ENCODE measurements at places on chromosomes 4 and X.

DNA sequence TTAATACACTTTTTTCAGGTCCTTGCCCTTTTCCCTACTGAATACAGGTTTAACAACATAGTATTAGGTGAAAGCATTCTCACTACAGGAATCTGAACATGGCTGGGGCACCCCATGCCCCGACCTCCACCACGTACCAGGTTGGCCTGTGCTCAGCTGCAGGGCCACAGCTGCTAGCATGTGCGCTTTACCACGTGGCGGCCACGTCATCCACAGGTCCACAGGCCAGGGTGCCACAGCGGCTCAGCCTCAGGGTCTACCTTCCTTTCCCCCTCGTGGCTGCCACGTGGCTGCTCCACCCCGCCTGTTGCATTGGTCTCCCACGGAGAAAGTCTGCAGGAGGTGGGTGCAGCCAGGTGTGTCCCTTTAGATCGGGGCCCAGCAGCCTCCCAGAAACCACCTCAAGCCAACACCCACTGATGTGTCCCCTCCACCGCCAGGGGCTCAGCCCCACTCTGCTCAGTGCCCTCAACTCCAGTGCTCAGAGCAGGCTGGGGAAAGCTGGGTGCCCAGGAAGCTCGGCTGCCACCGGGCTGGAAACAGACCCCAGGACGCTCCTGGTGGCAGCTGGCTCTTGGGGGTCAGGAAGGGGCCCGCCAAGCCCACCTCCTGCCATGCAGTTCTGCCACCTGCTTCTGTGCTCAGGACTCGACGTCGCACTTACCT is 17.8 kb downstream of the CTBP1 start:
- DNase-seq, result no peak

DNA sequence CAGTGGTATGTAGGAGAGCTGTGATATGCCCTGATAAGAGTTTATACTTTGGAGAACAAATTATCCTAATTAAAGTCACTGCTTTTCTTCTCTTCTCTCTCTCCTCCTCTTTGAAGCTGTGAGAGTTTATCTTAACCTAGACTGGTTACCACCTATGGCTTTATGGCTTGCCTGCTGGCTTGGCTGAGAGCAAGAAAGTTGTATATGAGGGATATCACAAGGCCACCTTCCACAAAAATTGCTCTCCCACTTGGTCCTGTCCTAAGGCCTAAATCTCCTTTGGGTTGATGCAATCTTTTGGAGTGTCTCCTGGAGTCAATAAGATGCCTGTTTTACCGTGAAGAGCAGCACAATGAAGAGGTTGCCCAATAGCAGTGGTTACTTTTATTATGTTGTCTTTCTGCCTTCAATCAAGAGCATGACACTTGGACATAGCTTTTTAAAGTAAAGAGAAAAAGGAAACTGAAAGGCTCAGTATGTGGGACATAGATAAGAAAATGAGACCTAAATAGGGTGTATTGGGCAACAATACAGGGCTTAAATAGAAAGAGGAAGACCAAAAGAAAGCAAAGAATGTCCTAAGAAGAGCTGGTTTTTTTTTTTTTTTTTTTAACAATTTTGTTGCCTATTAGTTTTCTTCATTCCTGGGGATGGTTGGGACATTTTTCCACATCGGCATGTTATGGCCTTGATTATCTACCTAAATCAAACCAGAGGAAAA is 9.2 kb downstream of the GUCY1A1 start:
- no peak for DNase-seq

- no peak for DNase-seq
Observed at GRCh38 chr4:139768896-139769295, 103.3 kb downstream of the MGST2 start.

GRCh38 chr4:12211636-12212035 is 782.9 kb upstream of the HS3ST1 start:
- no peak for DNase-seq

DNA sequence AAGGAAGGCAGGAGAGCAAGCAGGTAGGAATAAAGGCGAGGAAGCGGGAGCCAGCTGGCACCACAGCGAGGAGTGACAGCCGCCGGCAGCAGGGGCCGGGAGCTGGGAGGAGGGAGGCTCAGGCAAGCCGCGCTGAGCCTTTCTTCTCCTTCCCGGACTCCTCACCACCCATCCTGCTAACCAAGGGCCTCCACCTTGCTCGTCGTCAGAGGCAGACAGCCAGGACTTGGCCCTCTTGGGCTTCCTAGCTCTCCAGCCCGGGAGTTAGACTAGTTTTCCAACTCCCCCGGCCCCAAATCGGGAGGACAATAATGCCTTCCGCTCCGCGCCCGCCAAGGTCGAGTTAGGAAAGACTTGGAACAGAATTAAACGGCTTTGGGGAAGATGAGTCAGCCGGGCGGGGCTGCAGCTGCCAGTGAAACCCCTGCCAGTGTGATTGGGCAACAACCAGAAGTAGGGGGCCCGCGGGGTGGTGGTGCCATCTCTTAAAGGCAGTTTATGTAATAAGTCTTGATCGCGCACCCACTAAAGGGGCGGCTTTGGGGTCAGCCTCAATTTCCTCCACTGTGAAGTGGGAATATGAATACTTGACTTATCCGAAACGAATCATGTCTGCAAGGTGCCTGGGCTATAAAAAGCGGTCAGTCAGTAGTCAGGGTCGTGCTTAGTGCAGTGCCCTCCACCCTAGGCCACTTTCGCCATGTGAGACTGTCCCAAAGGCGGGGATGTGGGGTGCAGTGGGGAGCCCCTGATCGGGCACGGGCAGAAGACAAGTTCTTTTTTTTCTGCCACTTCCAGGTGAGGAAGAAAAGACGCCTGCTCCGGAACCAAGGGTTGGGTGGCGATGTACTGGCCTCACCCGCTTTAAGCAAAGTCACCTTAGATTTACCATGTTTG is 6.7 kb upstream of the HSD17B10 start:
- DNase-seq, result no peak

- no peak for DNase-seq
Observed at GRCh38 chrX:72395237-72395636, 89.5 kb upstream of the CITED1 start.

- DNase-seq, result no peak
Observed at GRCh38 chrX:117972711-117973109, 143.9 kb downstream of the KLHL13 start.

- peak; percentile 28 for DNase-seq
Observed at GRCh38 chr4:10456595-10457254, 501 bp downstream of the ZNF518B start.

- no peak for DNase-seq
Observed at GRCh38 chrX:29455702-29456101, 759.7 kb upstream of the MAGEB2 start.

- DNase-seq, result no peak
Observed at GRCh38 chr4:37803348-37803973, 23.0 kb upstream of the PGM2 start.

DNA sequence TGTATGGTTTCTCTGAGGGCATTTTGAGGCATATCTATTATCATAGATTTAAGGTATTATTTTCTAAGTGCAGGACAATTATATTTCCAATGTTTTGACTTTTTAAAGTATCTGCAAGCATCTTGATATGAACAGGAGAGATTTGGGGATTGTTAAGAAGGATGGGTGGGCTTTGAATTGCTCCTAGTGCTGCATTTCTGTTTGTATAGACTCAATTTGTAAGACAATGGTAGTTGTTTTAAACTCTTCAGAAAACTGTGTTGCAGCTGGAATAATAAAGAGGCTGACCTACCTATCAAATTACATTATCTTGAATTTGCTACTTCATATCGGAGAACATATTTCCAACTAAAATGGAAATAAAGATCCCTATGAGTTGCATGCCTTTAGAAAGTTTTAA is 570.3 kb downstream of the ADGRL3 start:
- no peak for DNase-seq

DNA sequence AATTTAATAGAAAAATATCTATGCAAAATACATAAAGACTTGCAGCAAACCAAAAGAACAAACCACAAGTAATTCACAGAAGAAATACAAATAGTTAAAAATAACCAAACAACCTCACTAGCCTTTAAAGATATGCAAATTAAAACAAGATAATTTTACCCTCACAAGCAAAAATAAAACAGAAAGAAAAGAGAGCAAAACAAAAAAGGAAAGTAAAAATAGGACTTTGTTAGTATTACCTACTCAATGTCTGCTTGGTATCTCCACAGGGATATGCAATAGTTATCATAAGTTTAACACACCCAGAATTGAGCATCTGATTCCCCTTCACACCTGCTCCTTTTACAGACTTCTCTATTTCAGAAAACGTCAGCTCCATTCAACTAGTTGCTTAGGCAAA is 737.5 kb upstream of the MAGEB2 start:
- no peak for DNase-seq

GRCh38 chrX:57595381-57595811 is 3.6 kb downstream of the ZXDB start:
- no peak for DNase-seq

GRCh38 chr4:89598602-89599001 is 238.4 kb downstream of the SNCA start:
- DNase-seq, result no peak

DNA sequence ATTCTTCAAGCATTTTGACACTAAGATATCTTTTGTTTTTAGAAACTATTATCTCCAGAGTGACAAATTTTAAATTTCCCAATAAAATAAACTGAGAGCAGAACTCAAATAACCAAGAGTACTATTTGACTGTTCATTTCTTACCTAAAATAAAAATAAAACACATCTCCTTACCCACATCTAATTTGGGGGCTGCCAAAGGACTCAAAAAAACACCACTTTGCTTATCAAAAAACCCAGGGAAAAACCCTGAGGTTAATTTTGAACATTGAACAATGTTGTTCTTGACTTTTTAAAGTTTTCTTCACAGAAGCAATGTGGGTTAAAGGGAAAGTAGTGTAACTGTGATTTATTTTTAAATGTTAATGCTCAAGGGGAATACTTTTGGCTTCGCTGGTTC is 243.0 kb upstream of the HHIP start:
- DNase-seq, result no peak

DNA sequence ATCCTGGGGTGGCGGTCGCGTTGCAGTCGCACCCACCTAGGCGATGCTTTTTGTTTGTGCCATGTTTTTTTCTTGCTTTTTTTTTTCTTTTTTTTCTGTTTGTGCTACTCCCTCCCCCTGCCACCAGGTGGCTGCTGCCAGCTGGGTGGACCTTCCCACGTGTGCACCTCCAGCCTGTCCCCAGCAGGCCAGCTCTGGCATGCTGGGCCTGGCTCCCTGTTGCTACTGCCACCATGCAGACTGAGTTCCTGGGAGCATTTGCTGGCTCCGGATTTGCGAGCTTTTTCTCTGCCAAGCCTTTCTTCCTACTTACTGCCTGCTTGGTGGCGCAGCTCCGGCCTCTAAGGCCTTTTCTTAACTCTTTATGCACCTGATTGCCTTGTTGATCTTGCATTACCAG is 161.2 kb upstream of the WDFY3 start:
- no peak for DNase-seq

DNA sequence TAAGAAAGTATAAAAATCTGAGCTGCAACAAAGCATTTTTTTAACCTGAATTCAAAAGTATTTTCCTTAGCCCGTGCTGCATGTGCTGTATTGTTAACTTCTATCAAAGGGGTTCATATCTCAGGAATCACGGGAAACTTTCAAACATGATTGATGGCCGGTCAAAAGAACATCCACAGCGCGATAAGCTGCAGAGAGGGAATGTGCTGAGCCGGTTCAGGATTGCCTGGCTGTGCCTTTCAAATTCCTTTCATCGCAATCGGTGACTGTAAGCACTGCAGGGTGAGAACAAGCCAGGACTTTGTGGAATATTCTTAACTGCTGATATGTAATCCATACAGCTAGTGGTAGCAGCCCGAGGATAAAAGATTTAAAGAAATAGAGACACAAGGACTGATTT is 210.9 kb upstream of the NOCT start:
- DNase-seq, result no peak

- no peak for DNase-seq
Observed at GRCh38 chrX:44299177-44299576, 44.3 kb downstream of the EFHC2 start.

- no peak for DNase-seq
Observed at GRCh38 chr4:88814043-88814617, 116.5 kb upstream of the NAP1L5 start.

DNA sequence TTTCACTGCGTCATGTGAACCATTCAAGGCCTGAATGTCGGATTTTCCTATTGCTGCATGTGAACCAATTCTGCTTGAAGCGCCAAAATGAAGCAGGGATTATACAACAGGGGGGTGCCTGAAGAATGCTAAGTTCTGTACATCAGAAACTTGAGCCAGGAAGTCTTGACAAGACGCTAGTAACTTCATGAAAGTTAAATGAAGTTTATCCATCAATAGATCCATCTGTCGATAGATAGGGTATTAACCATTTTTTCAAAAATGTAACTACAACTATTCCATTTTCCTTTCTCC is 590 bp upstream of the NAF1 start:
- no peak for DNase-seq

GRCh38 chr4:156052116-156052515 is 98.5 kb upstream of the CTSO start:
- DNase-seq, result no peak

GRCh38 chr4:47650584-47651130 is 165.6 kb downstream of the ATP10D start:
- no peak for DNase-seq

- no peak for DNase-seq
Observed at GRCh38 chr4:18980516-18981233, 959.1 kb upstream of the LCORL start.

- no peak for DNase-seq
Observed at GRCh38 chrX:31293409-31293808, 221.6 kb upstream of the FTHL17 start.

GRCh38 chr4:29852537-29852936 is 867.6 kb upstream of the PCDH7 start:
- no peak for DNase-seq

DNA sequence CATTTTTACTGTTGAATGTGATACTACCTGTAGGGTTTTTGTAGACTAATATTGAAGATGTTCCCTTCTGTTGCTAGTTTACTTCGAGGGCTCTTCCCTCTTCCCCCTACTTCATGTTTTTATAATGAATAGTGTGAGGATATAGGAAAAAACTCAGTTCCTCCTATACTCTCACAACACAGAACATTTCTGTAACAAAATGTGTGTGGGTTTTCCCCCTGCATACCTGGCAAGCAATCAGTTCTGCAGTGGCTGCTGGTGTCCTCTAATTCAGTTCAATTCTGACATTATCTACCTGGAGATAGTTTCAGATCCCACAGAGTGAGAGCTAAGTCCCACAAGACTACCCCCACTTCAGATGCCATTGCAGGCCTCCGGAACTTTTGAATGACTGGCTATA is 107.9 kb downstream of the KDM6A start:
- no peak for DNase-seq

DNA sequence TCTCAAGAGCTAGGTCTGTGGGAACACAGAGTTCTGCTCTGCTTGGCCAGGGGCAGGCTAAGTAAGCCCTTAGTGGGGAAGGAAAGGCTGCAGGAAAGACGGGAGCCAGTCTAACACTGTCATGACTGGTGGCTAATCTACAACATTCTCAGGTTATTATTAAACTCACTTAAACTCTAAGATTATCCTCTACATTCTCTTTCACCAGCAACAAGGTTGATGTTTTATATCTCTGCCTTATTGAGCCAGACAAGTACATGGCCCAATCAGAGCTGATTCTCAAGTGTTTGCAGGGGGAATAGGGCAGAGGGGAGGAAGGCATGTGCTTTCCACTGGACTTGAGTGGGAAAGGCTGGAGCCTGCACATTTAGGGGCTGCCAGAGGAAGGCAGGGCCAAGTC is 50.9 kb upstream of the FAM241A start:
- no peak for DNase-seq
